T-helper 2 cell (primary cell): ENCODE measurements at places on chromosomes 12 and 14.

- no peak for DNase-seq
These were observed 77.3 kb upstream of the GRIN2B start for GRCh38 chr12:14058717-14059116.

- DNase-seq, result no peak
These were observed 17.0 kb upstream of the BCL7A start for GRCh38 chr12:122004633-122005071.

DNA sequence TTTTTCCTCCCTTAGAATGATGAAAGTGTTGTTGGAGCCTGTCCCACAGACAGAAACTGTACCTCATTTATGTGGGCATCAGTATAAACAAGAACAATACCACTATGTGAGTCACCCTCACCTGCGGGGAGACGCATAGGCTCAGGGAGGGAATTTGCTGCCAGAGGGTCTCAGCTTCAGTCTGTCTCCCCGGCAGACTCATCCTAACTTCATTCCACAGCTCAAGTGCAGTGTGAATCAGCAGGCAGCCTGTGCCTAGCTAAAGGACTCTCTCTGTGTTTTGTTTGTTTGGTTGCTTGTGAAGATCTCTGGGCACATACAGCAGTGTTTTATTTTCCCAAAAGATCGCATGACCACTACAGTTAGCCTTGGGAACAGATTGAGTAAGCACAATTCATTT is 98.9 kb downstream of the PRKCH start:
- no peak for DNase-seq

GRCh38 chr12:76450690-76451089 is 102.5 kb upstream of the BBS10 start:
- DNase-seq, result no peak

- no peak for DNase-seq
These were observed 315.4 kb upstream of the KITLG start for GRCh38 chr12:88895634-88896033.

DNA sequence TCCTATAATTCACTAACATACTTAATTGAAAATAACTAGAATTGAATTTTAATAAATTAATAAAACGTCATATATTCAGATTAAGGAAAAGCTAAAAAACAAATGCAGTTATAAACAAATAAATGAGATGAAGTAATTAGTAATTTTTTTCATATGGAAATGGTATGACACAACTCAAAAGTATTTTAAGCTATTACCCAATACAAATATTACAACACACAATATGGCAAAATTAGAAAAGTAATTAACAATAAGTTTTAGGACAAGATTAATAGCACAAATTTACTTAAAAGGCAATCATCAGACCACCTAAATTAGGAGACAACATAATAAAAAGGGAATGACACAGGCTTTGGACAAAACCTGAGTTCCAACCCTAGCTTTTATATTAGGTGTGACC is 81.7 kb downstream of the EEA1 start:
- DNase-seq, result no peak

- no peak for DNase-seq
These were observed 33.3 kb downstream of the CACNA2D4 start for GRCh38 chr12:1885082-1885596.

GRCh38 chr12:57839996-57840395 is 6.5 kb downstream of the CTDSP2 start:
- no peak for DNase-seq

DNA sequence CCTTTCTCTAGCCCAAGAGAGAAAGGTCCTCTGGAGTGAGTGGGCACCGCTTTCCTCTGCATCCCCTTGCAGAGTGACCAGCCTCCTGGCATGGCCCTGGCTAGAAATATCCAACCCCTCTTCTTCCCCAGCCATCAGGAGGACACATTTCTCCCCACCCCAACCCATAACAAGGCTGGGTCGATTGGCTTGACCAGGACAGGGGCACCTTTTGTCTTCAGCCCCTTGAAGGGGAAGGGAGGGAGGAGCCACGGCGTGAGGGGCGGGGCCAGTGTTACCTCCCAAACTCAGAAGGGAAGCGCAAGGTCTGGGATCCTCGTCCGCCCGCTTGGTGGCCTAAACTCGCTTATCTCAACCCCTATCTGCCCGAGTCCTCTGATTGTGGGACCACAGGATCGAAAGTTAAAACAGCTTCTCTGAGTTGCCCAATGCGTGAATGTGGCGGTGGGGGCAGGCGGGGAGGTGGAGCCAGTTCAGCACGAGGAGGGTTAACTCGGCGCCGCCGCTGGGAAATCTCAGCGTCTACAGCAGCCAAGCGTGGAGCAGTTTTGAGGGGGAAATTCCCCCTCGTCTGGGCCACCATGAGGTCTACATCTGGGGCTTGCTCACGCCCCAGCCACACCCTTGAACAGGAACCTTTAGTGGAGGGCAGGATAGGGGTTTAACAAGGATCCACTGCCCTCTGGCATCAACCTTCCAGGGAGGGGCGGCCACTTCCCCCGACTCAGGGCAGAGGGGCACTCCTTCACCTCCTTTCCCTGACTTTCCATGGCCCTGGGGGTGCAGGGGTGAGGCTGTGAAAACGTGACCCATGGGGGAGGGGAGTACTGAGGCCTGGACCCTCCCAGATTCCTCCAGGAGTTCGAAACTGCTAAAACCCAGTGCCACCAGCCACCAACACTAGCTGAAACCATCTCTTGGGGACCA is 795 bp downstream of the STAT6 start:
- peak; percentile 86 for DNase-seq

DNA sequence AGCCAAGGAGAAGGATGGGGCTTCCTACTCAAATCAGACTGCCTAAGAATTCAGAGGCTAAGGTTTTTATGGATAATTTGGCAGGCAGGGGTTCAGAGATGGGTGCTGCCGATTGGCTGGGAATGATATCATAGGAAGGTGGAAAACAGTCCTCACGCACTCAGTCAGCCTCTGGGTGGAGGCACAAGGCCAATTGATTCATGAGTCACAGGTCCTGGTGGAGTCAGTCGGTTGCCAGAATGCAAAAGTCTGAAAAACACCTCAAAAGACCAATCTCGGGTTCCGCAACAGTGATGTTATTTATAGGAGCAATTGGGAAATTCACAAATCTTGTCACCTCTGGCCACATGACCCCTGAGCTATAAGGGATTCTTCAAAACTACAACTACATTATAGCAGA is 105.5 kb downstream of the GXYLT1 start:
- DNase-seq, result no peak

DNA sequence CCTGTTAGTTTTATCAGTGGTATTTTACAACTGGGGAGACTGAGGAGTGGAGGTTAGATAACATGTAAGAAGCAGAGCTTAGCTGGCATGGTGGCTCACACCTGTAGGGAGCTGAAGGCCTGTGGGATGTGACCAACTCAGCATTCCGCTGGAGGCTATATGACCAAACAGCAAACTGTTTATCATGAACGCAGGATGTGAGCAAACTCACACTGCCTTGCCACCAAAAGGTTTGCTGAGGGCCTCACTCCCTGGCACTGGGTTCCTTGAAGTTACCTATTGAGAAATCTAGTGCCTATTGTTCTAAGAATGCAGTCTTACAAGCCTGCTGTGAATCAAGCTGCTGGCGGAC is 23.4 kb downstream of the JKAMP start:
- DNase-seq, result no peak

GRCh38 chr14:23252420-23253333 is 14.9 kb downstream of the RNF212B start:
- no peak for DNase-seq

GRCh38 chr14:35352274-35353233 is 52.0 kb downstream of the NFKBIA start:
- no peak for DNase-seq

DNA sequence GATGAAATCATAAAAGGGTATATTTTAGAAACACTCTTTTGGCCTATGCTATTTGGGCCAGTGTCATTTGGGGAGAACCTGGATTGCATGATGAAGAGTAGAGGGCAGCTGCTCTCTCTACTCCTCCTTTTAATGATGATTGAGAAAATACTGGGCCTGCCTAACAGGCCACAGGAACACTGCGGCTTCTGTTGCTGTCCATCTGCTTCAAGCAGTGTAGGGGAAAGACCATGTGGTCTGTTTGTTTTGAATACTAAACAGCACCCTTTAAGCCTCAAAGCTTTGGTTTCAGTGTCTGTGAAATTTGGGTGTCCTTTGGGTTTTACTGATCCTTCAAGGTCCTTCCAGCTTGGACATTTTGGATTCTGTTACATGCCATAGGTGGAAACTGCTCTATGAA is 78.0 kb downstream of the TTC6 start:
- DNase-seq, result no peak
